Right ventricle myocardium superior (tissue), 1 donor: ENCODE measurements at places on chromosomes 4 and X. TPM values are rescaled to one million over a fixed set of nuclear protein-coding genes. Genes with fewer than 3 reads are reported as not detected.

ETDB gene
- not detected for total RNA-seq

FABP2 gene
- not detected for total RNA-seq

MAGEA4 gene
- total RNA-seq, result not detected

CLDN22 gene
- not detected for total RNA-seq

PPEF2 gene
- not detected for total RNA-seq

VCX gene
- not detected for total RNA-seq

SCD5 gene
- 4.9 TPM for total RNA-seq

CCDC149 gene
- total RNA-seq, result 10.8 TPM

CC2D2A gene
- 6.7 TPM for total RNA-seq

GSX2 gene
- total RNA-seq, result not detected

FGB gene
- 0.51 TPM for total RNA-seq

TEX13B gene
- not detected for total RNA-seq

ITM2A gene
- 70.9 TPM for total RNA-seq

GJB1 gene
- total RNA-seq, result not detected
